ENCODE measurements at places on chromosomes 7 and 10.

DNA sequence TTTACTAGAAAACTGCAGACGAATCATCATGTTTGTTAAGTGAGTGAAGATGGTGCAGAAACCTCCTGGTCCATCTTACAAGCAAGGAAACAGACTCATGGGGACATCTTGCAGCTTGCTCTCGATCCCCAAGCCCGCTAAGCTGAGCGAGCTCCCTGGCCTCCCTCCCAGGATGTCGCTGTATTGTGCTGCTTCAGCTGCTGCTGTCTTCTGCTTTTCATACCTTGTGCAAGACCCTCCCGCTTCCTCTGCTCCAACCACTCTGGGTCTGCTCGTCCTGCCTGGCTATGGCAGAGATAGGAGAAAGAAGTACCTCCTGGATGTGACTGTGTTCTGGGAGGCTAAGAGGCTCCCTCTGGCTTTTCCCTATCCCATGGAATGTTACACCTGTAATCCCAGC lies 285.2 kb upstream of the FZD8 start:
- DNase-seq = no peak

GRCh38 chr10:11246752-11247467 lies 229.2 kb downstream of the CELF2 start:
- DNase-seq = no peak

GRCh38 chr10:120643351-120643750 lies 186.3 kb downstream of the PLPP4 start:
- DNase-seq = no peak

DNA sequence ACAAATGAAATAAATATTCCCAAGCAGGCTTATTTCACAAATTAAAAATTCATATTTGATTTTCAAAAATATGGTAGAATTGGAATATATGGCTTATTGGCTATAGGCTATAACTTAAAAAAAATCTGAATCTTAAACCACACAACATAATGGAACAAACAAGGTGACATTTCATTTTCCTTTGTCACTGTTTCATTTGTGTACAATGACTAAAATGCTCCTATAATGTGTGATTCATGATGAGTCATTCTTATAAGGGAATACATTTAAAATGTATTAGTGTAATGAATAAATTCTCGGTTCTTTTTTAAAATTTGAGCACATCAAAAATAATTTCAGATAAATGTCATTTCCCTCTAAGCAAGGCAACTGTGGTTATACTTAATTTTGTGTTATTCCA lies 148.0 kb upstream of the ANK3 start:
- no peak for DNase-seq

DNA sequence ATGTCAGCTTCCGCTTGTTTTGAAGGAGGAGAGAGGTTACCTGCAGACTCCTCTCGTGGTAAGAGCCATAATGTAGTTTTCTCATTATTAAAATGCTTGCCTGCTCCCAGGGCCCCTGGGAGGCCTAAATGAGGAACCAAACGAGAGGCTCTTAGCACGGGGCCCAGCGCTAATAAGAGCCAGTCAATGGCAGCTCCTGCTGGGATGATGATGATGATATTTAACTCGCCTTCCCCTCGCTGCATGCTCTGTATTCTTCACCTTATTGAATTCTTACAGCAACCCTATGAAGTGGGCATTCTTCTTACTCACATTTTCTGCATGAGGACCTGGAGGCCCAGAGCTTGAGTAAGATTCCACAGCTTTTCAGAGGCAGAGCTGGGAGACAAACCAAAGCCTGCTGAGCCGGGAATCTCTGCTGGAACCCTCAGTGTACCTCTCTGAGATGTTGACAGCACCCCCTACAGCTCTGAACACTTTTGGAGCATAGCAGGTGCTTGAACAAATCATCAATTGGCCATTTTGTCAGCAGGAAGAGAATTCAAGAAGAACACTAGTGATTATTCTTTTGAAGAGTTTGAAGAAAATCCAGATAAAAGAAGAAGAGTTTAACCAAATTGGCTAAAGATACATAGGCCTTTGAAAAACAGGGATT lies 93.1 kb upstream of the HABP2 start:
- no peak for DNase-seq

DNA sequence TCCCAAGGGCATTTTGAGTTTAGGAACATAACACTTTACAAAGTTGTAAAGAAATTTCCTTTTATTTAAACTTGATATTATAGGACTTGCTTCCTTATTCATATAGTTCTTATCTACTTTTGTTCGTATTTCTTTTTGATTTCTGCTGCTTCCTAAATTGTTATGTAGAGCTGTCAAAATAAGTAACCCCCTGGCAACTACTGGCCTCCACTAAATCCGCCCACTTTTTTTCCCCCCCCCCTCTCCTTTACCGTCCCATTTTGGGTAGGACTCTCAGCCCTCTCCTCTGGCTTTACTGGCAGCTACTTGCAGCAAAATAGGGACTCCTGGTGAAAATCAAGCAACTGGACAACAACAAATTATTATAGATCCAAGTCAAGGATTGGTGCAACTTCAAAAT lies 1.1 kb downstream of the SP4 start:
- DNase-seq = no peak

DNA sequence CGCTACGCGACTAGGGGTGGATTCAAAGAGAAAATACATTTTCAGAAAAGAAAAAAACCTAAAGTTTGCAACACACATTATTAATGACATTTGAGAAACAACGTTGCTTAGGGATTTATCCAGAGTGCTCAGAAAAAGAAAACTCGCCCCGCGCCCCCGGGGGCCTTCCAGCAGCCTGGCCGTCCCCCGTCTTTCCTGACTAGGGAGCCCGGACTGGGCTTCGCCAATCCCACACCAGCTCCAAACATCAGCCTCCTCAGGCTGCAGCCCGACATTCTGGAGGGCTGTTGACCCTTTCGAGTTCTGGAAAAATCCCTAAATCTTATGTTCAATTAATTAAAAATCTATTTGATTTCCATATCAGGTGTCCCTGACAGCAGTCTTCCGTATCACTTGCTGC lies 48.6 kb downstream of the CLEC2L start:
- no peak for DNase-seq

DNA sequence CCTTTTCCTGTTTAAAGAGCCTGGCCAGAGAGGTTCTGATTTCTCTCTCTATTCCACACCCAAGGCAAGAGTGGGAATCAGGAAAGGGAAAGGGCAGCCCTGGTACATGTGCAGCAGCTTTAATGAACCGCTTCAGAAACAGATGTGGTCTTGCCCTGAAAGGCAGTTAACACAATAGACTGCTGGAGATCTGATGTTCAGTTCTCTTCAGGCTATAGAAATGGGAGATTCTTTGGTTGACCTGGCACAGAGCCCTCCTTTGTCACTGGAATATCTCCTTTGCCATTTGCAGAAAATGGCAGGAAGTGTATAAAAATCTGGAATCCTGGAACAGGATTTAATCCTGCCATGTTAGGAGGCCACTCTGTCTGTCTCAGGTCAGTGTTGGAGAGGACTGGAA lies 36.3 kb upstream of the EXOC6 start:
- no peak for DNase-seq

DNA sequence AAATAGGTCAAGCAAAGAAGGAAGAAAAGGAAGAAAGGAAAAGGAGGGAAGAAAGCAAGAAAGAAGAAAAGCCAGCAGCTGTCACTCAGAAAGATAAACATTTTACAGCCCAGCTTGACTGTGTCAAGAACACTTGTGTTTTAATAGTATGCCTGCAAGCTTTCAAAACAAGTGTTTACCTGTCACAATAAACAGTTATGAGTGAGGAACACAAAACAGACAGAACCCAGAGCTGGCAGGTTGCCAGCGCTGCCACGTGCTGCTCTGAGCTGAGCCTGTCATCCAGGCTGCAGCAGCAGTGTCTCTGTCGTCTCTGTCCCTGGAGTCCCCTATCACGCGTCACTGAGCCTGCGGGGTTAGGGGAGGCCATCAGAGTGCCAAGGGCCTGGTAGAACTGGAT lies 827.6 kb upstream of the AUTS2 start:
- no peak for DNase-seq

Measured in stimulated activated CD4-positive, alpha-beta T cell treated with anti-CD3 and anti-CD28 coated beads, Interleukin-2, amount 100 ng/mL, for 24 hours (primary cell).